ENCODE measurements at places on chromosomes 13 and 19.

DNA sequence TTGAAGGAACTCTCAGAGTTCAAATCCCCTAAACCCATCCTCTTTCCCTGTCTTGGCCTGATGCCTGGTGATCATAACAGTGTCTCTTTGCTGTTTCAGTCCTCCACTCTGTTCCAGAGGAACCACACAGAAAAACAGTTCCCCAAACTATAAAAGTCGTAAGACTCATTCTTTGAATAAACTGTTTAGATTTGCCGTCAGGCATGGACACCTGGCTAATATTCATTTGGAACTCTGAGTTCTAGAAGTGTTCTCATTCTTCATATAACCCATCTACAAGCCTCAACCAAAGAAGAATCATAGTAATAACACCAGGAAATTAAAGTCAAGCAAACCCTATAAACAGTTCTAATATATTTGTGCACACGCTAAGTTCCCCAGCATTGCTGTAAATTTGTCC lies 37.7 kb upstream of the ABCC4 start:
- DNase-seq: no peak

- DNase-seq: no peak
These were observed 882.0 kb upstream of the SLITRK6 start for GRCh38 chr13:86681223-86681622.

DNA sequence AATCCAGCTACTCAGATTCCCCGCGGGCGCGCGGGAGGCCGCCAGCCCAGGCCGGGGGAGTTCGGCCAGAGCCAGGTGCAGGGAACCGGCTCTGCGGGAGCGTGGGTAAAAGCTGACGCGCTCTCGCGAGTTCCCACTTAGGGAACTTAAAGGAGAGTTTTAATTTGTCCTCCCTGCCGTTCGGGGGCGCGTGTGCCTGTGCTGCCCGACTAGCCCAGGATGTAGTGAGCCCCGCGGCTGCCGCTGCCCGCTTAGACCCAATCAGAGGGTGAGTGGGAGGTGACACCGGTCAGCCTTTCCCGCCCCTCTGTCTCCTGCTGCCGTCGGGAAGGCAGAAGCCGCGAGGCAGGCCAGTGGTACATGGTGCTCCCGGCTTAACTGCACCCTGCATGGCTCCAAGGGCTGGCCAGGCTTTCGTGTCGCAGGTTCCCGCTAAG lies 36.0 kb upstream of the NEK3 start:
- DNase-seq: peak; percentile 32

DNA sequence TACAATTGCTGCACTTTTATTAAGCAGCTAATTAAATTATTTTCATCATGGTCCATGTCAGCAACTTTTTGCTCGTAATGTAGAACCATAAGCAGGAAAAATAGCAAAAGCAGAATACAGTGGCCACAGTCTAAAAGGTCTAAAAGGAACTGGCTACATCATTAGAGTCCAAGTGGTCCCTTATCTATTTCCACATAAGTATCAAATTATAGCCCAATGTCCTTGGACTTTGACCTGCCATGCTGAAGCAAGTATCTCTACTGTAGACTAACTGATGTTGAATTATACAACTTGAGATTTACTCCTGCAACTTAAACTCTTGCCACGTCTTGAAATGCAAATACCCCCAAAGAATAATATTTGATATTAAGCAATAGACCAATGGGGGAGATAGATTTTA lies 68.8 kb downstream of the OXGR1 start:
- DNase-seq: no peak

- no peak for DNase-seq
These were observed 81.7 kb downstream of the LRRC63 start for GRCh38 chr13:46293436-46293835.

DNA sequence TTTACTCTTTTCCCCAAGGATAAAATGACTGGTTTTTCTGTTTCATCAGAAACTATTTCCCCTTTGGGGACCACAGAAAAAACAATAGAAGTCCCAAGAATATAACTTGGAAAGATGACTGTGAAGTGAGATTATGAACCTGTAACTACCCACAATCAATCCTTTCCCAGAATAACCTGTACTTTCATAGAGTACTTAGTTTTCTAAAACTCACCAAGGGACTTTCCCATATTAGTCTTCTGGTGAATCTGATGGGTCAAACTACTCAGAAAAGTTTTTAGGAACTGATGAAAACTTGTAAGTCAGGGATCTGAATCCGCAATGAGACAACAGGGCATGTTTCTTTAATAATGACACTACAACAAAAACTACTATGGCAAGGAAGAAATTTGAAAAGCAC lies 62.6 kb downstream of the STK24 start:
- no peak for DNase-seq

DNA sequence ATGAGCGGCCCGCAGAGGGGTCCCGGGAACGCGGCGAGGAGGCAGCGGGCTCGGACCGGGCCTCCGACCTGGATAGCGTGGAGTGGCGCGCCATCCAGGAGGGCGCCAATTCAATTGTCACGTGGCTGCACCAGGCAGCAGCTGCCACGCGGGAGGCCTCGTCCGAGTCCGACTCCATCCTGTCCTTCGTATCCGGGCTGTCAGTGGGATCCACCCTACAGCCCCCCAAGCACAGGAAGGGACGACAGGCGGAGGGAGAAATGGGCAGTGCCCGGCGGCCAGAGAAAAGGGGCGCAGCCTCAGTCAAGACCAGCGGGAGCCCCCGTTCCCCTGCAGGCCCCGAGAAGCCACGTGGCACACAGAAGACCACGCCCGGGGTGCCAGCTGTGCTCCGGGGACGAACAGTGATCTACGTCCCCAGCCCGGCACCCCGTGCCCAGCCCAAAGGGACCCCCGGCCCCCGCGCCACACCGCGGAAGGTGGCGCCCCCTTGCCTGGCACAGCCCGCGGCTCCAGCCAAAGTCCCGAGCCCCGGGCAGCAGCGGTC lies 10.7 kb downstream of the C19orf25 start:
- DNase-seq: no peak

- DNase-seq: no peak
These were observed 60.3 kb upstream of the STARD13 start for GRCh38 chr13:33345842-33346241.

GRCh38 chr13:95924389-95924994 lies 128.7 kb downstream of the UGGT2 start:
- no peak for DNase-seq

GRCh38 chr19:38733493-38734175 lies 10.6 kb downstream of the CAPN12 start:
- no peak for DNase-seq

- no peak for DNase-seq
These were observed 225.8 kb upstream of the IRS2 start for GRCh38 chr13:110012102-110012739.

GRCh38 chr19:38221421-38221820 lies 2.6 kb downstream of the DPF1 start:
- no peak for DNase-seq

DNA sequence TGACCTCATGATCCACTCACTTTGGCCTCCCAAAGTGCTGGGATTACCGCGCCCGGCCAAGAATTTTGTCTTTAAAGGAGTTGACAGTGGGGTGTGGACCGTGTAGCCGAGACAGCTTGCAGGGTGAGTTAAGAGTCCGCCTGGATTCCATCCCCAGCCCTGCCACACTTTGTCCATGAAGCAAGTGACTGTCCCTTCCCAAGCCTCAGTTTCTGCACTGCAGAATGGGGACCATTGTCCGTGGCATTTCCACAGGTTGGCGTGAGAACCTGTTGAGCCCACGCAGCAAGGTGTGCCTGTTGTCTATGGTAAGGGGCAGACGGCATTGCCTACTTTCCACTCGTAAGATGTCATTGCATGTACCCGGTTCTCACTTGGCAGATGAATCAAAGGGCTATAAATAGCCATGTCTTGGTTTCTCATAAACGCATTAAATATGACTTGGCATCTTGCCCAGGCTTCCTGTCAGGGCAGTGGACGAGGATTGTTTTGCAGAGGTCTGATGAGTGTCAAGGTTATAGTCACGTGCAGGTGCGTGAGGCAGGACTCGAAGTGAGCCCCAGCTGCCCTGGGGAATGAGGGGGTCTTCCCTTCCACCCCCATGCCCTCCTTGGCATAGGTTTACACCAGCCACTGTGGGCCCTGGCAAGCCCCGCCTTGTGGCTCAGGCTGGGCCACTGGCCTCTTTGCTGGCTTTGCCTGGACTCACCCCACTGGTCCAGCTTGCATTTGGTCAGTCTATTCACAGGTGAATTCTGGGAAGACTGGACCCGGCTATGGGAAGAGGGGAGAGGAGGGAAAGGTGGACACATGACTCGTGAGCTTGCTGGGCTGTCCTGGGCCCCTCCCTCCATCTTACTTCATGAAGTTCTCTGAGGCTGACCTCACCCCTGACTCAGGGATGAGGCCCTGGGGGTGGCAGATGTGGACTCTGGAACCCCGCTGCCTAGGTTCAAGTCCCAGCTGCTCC lies 14.6 kb downstream of the FAM187B start:
- DNase-seq: peak; percentile 69

- DNase-seq: no peak
These were observed 8.8 kb downstream of the NDUFA11 start for GRCh38 chr19:5894704-5895349.

DNA sequence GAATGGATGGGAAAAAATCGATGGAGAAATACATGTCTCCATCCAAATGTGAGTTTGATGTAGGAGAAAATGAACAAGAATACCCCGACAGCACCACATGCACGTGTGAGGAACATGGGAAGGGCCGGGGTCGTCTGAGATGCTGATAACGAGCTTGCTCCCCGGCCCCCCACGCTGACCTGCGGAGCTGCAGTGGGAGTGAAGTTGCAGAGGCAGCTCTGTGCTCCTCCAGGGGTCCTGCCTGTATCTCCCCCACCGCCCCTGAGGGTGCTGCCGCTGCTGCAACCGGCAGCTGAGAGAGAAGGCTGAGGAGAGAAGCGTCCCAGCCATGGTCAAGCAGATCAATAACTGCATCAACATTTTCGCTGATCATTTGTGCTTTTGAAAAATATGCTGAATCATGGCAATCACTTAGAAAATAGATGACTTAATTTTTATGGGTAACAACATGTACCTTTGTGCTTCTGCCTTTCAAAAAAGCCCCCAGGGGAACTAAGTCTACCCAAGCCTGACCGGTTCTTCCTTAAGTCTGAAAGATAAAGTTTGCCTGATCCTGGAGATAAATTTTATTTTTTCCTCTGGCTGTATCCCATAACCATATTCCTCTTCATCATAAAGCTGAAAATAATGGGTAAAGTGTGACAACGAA lies 18.2 kb upstream of the NAXD start:
- DNase-seq: no peak

DNA sequence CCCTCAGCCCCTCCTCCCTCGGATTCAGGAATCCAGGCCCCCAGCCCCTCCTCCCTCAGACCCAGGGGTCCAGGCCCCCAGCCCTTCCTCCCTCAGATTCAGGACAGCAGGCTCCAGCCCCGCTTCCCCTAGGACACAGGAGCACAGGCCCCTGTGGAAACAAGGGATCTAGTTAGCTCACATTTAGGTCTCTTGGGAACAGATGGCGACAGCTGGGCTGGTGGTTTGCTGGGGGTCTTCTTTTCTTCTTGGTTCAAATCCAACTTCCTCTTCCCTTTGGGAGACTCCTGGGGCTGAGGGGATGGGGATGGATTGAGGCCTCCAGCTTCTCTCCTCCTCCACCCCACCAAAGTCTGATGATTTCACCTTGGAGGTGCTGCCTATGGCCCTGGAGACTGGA lies 19.6 kb downstream of the ZNF575 start:
- no peak for DNase-seq

GRCh38 chr19:37413313-37414084 lies 42.6 kb downstream of the ZNF527 start:
- no peak for DNase-seq

DNA sequence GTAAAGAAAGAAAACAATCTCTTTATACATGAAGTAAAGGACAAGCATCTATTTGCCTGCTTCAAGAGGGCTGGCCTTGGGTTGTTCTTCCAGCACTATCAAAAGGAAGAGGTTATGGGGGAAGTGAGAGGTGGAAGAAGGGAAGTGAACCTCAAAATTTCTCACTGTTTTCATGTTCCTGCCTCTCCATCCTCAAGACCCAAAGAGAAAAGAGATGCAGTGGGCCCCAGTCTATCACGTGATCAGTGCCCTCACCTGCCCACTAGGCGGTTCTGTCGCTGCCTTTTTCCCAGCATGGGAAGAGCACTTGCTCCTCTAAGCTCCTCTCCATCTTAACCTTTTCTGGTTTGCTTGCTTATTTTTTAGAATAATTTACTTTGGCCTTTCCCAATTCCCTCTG lies 6.2 kb upstream of the USP12 start:
- DNase-seq: no peak
